ENCODE measurements at places on chromosomes 11 and 22.
A peak's percentile ranks its signal among the peaks of the same experiment; 100 is the strongest.

GRCh38 chr22:22201930-22202343 is 42.6 kb upstream of the VPREB1 start:
- no peak for DNase-seq

GRCh38 chr22:36245805-36246356 is 6.6 kb upstream of the APOL2 start:
- DNase-seq: no peak

DNA sequence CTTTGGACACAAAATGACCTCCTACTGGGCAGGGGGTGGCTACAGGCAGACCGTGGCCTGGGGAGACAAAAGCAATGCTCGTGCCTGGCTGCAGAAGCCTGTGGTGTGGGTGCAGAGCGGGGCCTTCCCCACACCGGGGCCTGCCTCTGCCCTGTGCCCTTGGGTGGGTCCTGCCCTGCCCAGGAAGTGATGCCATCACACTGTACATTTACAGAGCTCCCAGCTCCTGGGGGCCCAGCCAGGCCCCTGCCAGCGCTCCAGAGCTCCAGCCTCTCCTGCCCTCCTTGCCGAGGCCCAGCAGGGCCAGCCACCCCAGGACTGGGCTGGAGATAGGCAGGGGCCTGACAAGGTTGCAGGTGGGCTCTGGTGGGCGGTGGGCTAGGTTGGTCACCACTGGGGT is 40.1 kb downstream of the MUC5B start:
- DNase-seq: no peak

GRCh38 chr11:121670805-121671282 is 218.1 kb upstream of the SORL1-AS1 start:
- peak; percentile 84 for DNase-seq

GRCh38 chr22:31625257-31625640 is 36.8 kb downstream of the PISD start:
- no peak for DNase-seq

DNA sequence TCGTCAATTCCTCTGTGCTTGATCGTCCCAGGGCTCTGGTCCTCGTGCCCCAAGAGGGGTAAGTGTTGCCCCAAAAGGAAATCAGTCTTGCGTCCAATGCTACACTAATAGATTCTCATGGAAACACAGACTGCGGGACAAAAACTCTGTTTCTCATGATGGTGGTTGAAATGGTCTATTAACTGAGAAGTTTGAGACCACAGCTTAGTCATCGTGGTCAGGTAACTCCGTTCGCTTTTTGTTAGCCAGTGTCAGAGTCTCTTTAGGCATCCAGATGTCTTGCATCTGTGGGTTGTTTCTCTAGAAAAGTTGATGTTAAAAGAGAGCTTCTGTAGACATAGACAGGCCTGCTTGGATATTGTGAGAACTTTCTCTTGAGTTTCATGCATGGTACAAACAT is 104.6 kb upstream of the SORL1-AS1 start:
- DNase-seq: no peak

DNA sequence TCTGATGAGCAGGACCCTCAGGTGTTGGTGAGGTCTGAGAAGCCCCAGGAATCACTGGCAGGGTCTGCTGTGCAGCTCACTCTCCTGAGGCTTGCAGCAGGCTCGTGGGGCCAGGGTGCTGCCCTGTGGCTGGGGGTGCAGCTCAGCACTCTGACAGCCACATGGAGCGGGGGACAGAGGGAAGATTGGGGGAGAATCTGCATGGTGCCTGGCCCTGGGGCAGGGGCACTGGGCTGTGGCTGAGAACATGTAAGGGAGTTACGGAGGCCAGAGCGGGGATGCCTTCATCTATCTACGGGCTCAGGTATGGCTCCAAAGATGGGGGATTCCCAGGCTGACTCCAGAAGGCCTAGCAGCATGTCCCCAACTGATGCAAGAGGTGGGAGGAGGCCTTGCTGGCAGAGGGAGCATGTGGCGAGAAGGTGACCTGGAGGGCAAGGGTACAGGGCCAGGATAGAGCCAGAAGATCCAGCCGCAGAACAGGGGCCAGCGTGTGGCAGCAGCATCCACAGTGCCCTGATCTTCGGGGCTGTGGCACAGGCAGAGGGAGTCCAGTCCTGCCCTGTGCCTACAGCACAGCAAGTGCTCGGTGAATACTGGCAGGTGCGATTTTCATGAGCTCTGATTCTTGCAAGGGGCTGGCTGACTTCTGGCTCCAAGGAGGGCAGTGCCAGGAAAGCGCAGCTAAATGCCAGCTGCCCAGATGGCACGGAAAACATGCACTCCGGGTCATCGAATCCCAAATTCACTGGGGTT is 184.7 kb downstream of the CTTN start:
- DNase-seq: no peak

- no peak for DNase-seq
Observed at GRCh38 chr11:59676205-59676604, 7.4 kb upstream of the PATL1 start.

DNA sequence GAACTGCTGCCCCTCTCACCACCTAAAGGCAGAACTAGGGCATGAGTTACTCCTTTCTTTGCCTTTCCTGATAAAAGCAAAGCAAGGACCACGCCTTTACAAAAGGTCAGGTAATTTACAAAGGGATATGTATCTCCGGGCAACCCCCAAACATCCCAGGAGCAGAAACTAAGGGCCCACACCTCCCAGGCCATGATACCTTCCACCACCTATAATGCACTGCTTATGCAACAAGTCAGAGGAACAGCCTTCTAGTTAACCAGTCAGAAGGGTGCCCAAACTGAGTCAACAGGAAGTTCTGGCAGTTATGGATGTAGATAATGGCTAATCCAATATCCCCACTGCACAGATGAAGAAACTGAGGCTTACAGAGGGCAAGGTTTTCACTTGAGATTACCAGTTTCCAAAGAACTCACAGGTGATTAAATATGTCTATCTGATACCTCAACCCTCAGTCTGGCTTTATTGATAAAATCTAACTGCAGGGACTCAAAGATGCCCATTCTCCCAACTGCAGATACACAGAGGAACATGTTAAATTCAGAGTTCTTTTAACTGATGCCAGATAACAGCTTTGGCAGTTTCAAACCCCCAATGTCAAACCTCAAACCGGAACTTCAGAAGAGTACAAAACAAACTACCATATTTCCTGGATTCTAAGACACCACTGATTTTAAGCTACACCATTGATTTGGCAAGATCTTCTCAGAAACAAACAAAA is 16.8 kb upstream of the CASTOR1 start:
- DNase-seq: no peak

DNA sequence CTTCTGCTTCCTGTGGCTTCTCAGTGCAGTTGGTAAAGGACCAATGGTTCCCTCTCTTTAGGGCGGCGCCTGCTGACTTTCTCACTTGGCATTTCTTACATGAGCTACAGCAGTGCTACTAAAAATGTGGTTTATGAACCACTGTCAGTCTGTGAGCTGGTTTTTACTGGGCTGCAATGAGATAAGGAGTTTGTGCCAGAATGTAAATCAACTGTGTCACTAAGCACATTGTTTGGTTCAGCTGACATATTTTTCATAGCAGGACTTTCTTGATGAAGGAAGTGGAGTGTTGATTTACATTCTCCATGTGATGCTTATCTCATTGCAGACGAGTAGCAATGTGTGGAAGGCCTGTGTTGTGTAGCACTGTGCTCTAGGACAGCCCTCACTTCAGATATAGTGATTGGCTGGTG is 463.3 kb downstream of the SOX6 start:
- no peak for DNase-seq

DNA sequence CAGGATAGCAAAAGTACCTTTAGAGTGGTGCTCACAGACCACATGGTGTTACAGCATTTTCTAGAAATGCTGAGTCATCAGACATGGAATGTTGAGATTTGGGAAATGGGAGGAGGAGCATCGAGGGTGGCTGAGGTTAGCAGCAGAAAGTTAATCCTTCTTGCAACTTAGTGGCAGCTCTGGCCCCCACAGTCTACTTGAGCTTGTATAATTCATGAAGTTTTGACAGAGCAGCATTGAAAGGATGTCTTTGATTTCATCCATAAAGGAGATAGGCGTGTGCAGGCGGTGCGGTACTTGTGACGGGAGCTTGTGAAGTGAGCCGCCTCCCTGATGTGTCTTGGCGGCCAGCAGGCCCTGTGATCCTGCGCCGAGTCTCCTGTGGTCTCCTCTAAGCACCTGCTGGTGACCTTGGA is 330.5 kb downstream of the TBC1D22A start:
- DNase-seq: no peak

DNA sequence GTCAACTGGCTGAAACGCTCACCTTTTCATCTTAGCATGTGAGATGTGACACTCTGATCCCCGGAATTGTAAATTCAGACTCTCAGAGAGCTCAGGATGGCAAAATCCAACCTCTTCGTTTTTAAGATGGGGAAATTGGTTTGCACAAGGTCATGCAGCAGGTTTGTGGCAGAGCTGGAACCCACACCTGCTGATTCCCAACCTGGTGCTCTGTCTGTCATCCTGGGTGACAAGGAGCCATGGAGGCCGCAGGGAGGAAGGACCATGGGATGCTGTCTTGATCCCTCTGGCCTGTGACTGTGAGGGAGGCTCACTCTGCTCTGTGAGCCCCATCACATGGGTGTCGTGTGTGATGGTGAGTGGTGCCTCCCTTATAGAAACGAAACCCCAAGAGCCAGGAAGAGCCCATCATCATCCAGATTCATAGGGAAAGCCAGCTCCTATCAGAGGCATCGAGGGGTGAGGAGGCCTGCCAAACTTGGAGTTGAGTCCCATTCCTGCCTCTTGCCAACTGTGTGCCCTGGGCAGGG is 87.4 kb upstream of the SYT13 start:
- no peak for DNase-seq

DNA sequence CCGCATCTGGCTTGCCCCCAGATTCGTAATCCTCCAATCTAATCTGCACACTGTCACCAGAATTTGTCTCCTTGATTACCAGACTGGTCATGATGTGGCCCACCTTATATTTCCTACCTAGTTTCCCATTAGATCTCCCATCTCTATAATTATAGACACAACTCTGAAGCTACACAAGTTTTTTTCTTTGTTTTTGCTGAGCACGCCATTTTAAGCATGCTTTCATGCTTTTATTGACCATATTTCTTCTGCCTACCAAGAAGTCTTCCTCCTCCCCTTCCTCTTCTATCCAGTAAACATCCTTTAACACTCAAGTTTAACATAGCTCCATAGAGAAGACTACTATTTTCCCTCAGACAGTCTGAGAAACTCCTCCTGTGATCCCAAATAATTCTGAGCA is 24.3 kb upstream of the DEPDC7 start:
- DNase-seq: no peak

GRCh38 chr11:134074766-134075165 is 5.9 kb downstream of the JAM3 start:
- no peak for DNase-seq

GRCh38 chr22:30267382-30268302 is 991 bp upstream of the OSM start:
- no peak for DNase-seq

GRCh38 chr11:62501432-62501891 is 45.1 kb downstream of the AHNAK start:
- DNase-seq: no peak

Measured in kidney (tissue), 22 donors.